ENCODE measurements at places on chromosomes 11 and 22. TPM values are rescaled to one million over a fixed set of nuclear protein-coding genes. Genes with fewer than 3 reads are reported as not detected.

PHOX2A gene
- 0.14 TPM for total RNA-seq

ACTN3 gene
- total RNA-seq: 0.12 TPM

TLCD5 gene
- 9.8 TPM for total RNA-seq

MYBPC3 gene
- total RNA-seq: not detected

UPK3A gene
- 0.40 TPM for total RNA-seq

DNA sequence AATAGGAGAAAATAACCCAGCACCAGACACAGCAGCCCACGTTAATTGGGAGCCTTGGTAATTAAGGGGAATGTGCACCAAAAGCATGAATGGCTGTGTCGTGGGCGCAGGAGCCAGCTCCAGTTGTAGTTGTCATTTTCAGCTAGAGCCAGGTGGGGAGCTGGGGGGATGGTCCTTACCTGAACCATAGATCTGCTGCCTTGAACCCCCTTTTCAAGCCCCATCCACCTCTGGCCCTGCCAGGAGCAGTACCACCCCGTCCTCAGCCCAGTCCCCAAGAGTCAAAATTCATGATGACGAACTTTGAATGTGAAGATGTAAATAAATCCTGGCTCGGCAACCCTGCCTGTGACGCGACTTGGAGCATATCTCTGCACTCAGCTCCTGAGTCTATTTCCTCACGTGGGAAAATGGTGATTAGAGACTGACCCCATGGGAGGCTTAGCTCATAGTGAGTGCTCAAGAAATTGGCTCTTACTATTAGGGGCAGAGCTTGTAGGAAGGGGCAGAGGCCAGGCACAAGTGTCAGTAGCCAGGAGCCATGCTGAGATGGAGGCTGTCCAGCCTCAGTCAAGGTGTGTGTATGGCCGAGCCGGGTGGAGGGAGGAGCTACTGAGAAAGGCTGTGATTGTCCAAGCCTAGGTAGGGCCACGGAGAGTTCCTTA lies 794 bp upstream of the FXYD6 start:
- DNase-seq: no peak

DNA sequence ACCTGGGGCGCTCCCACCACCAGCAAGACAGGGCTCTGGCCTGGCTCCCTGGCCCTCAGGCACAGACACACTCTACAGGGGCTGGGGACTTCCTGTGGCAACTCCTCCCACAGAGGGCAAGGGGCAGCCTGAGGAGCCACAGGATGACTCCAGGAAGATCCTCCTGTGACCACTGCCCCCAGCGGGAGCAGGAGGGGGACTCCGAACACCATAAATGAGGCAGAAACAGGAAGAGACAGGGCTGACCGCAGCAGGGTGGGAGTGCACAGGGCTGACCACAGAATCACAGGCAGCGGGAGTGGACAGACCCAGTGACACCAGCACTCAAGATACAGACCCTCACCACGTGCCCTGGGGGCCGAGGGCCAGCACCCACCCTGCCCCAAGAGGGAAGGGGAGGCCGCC lies 10.8 kb downstream of the ARAP1 start:
- DNase-seq: peak; percentile 46

DNA sequence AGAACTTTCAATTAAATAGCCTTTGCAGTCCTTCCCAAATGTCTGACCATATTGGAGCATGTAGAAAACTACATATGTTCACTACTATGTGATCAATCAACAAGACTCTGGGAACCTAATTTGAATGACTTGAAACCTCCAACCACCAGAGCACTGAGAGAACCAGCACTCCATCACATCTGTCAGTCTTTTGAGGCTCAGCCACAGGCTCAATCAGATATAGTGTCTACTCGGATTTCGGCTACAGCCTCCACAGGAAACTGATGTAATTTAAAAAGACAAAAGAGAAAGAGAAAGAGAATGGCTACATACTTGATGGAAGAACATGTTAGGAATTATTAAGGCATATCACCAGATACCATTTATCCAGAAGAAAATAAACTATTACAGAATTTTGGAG lies 859.0 kb downstream of the FAM181B start:
- no peak for DNase-seq

GRCh38 chr11:942823-943222 lies 17.2 kb downstream of the AP2A2 start:
- no peak for DNase-seq

DNA sequence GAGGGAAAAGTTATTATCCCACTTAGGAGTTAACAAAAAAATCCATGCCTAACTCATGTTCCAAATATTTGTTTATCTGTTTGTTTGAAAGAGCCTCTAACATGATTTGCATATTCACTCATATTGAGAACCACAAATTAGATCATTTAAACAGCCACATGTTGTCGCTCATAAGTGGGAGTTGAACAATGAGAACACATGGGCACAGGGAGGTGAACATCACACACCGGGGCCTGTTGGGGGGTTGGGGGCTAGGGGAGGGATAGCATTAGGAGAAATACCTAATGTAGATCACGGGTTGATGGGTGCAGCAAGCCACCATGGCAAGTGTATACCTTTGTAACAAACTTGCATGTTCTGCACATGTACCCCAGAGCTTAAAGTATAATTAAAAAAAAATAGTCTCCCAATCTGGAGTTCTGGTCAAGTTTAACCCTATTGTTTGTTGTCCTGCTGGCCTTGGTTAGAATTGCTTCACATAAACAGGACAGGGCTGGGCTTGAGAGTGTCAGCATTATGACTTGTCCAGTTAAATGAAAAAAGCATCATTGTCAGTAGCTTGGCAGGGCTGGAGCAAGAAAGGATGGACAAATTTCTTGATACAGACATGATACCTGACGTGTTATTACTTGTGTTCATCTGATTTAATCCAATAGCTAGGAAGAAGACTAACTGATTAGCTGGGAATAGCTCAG lies 57.8 kb upstream of the PSMA1 start:
- no peak for DNase-seq

DNA sequence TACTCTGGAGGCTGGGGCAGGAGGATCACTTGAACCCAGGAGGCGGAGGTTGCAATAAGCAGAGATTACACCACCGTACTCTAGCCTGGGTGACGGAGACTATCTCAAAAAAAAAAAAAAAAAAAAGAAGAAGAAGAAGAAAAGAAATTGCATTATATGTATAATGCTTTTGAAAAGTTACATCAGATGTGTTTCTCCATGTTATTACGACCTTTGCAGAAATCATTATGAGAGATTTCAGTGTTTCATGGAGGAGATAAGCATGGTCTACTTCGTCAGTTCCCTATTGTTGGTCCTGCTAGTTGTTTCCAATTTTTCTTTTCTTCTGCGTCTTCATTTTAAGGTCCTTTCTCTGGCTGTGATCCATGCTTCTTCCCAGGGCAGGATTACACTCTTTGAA lies 3.0 kb downstream of the MIAT start:
- no peak for DNase-seq

DNA sequence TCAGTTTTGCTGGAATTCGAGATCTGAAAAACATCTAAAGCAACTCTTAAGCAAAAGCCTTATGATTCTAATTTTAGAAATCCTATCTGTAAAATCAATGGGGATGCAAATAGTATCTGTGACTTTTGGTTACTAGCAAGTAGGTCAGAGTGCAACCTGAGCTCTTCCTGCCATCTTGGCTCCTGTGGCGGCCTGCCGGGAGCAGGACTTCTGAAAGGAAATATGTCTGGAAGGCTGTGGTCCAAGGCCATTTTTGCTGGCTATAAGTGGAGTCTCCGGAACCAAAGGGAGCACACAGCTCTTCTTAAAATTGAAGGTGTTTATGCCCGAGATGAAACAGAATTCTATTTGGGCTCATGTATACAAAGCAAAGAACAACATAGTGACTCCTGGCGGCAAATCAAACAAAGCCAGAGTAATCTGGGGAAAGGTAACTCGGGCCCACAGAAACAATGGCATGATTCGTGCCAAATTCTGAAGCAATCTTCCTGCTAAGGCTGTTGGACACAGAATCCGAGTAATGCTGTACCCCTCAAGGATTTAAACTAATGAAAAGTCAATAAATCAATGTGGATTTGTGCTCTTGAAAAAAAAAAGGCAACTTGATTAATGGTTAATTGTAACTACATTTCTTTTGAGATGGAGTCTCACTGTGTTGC lies 1.7 kb downstream of the SAMM50 start:
- peak; percentile 71 for DNase-seq

- DNase-seq: peak; percentile 68
Measured at GRCh38 chr11:66371627-66372415, at the start of gene SLC29A2. SLC29A2 (minus strand) TSS chr11:66371760; CDS start chr11:66371591, 169 bp downstream.

- no peak for DNase-seq
Measured at GRCh38 chr22:42315392-42315756, 44.9 kb upstream of the TCF20 start.

GRCh38 chr11:122050021-122050690 lies 65.9 kb downstream of the BLID start:
- no peak for DNase-seq
